ENCODE measurements at places on chromosomes 1 and 21. TPM values are rescaled to one million over a fixed set of nuclear protein-coding genes. Genes with fewer than 3 reads are reported as not detected.

GRCh38 chr1:46301808-46302640, 1.4 kb downstream of the LRRC41 start:
- DNase-seq: no peak

GRCh38 chr1:67571406-67571805, 113.6 kb upstream of the GADD45A start:
- no peak for DNase-seq

DNA sequence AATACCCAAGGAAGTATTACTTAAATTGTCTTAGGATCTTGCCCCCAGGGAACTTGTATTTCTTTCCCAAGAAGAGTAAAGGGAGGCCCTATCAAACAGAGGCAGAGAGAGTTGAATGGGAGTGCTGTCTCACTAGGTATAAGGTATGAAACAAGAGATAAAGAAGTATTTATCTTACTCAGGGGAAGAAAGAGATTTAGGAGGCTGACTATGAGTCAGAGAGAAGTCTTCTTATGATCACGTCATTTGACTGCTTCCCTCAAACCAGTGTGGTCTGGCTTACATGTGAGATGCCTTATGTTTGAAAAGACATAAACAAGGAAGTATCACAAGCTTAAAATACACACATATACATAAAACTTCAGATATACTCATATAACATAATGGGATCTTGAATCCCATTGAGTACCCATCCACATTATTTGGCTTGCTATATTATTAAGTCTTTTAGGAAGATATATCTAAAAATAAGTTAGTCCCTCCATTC, 29.6 kb downstream of the DUSP10 start:
- DNase-seq: peak; percentile 90

DNA sequence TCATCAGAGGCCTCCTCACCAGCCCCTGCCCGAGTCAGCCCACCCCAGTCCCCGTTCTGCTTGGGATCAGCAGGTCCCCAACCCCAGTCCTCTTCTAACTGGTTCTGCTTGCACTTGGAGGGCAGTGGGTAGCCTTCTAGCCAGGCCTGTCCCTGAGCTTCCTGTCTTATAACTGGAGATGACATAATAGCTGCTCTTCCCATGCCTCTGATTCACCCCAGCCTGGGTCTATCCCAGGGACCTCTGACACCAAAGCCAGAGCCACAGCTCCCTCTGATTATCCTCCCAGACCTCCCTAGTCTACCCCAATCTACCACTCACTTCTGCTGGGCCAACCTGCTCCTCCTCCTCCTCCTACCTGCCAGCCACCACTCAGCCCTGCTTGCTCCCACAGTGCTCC, 31.4 kb downstream of the IQGAP3 start:
- no peak for DNase-seq

Gene NUDT4B
- 14.0 TPM for total RNA-seq

GRCh38 chr1:25579292-25580252, 36.2 kb downstream of the LDLRAP1 start:
- DNase-seq: no peak

DNA sequence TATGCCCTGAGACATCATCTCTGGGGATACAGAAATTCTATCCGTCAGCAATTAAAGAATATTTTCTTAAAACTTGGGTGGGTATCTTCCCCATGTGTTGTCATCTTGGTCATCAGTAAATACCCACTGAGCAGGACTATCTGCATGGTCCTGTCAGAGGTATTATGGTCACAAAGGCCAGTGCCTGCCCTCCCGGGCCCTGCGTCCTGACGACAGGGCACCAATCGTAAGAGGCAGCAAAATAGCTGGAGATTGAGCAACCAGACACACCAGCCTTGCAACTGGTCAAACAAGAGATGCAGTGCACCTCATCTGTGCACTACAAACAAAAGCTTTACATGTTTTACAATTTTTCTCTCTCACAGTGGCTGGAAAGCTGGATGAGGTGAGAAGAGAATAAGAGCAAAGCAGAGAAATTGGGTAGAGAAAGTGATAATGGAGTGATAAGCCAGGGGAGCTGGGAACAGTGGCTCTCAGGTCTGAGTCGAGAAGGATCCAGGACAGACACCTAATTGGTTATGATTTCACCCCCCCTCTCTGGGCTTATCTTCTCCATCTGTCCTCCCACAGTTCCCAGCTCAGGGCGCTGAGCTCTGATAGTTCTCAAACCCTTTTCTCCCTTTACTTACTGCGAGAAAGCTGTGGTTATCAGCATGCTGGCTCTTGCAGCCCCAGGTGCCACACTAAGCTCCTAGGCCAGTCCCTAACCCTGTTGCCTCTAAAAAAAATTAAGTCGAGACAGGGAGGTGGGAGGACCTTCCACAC, 8.8 kb upstream of the SRP9 start:
- DNase-seq: no peak
